ENCODE measurements at places on chromosomes 5 and 9. TPM values are rescaled to one million over a fixed set of nuclear protein-coding genes. Genes with fewer than 3 reads are reported as not detected.

- no peak for DNase-seq
Measured at GRCh38 chr5:176730815-176731475, 79.4 kb upstream of the UNC5A start.

- no peak for DNase-seq
Measured at GRCh38 chr5:178778919-178779318, 48.5 kb upstream of the ZNF354A start.

PCA3 gene
- 0.13 TPM for total RNA-seq

MSANTD3 gene
- total RNA-seq = 101 TPM

GRCh38 chr5:119302916-119303897, 52.6 kb upstream of the TNFAIP8 start:
- no peak for DNase-seq

CD74 gene
- total RNA-seq = 46.8 TPM

GRCh38 chr9:133148199-133149129, 15.2 kb downstream of the GBGT1 start:
- peak; percentile 8 for DNase-seq

GRCh38 chr5:74954919-74955318, 88.7 kb upstream of the FAM169A start:
- DNase-seq = no peak

GRCh38 chr5:93421987-93422401, 159.0 kb downstream of the NR2F1-AS1 start:
- DNase-seq = no peak

TNFSF8 gene
- total RNA-seq = not detected

NR6A1 gene
- 7.8 TPM for total RNA-seq

DNA sequence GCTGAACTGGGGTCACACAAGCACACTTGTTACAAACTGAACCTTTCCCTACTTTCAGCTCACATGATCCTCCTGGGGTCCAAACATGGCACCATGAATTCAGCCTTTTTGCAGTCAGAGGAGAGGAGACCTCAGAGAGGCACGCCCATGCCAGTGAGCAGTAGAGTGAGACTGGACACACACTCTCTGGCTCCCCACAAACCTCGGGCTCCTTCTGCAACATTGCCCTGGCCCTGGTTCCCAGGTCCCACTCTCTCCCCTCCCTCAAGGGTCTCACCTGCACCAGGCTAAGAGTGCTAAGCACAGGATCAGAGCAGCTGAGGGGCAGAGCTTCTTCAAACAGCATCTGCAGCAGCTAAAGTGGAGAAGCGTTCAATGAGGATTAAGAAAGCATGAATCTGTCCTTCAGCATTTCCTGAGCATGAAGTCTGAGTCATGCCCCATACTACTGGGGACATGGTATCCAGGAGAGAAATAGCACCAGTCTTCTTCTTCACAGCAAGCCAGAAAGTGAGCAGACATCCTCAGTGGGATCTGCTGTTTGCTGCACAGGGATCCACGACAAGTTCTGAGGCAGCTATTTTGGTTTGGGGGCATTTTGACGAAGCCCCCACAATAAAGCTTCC, 27.2 kb downstream of the SLC35A4 start:
- no peak for DNase-seq

DNA sequence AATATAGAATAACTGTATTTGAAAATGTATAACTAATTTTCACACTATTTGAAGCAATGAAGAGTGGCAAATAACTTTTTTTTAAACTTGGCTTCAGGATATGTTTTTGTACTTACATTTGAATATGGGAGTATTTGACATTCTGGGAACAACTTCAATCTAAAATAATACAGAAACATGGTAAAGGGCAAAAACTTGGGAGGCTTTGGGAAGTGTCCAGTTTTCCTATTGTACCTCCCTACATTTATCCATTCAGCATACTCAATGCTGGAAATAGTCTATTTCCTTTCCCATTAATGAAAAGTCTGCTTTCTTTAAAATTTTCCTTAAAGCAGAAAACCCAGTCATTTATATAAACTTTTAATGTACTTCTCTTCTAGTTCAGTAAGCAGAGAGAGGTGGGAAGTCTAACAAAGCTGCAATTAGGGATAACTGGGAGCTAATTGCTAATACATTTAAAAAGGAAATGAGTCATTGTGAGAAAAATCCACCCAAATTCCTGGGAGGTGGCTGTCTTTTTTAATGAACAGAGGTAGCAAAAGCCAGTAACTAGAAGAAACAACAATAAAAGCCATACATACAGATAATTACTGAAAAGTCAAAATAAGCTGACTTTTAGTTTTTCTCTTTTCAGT, 128.8 kb downstream of the FBN2 start:
- no peak for DNase-seq

ZNF658 gene
- total RNA-seq = 7.4 TPM
